Hematopoietic multipotent progenitor cell treated with erythropoietin and hydrocortisone succinate and interleukin-3 and kit ligand, for 15 days (in vitro differentiated cells): ENCODE measurements at places on chromosomes 16 and 17.

- DNase-seq, result no peak
Observed at GRCh38 chr17:49727380-49727779, 19.6 kb upstream of the SLC35B1 start.

DNA sequence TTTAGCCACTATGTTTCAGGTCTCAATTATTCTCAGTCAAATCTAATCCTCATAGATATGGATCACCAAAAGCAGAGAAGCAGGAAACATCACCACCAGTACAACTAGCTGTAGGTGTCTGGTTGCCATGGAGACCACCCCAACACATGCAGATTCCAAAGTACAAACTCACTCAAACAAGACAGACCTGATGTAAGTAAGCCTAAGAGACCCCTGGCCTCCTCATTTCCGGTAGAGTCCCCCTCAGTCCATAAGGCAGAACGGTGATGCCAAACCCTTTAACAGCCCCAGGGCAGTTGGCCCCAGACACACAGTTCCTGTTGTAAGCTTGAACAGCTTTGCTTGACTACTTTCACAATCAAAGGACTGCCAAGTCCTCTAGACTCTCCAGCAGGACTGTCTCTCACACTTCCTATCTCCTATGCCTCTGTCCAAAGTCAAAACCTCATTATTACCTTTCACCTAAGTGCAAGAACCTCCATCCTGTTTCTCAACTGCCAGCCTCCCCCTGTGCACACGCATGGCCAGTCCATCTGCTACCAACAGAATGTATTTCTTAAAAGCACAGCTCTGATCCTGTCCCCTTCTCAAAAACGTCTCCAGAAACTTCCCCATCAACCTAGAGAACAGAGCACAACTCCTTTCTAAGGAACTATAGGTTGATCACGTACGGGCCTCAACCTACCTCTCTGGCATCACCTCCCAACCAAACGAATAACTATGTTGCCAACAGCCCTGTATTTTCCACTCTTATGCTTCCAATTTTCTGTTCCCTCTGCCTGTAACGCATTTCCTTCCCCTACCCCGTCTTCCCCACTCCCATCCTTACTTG lies 23.9 kb downstream of the SLC39A11 start:
- no peak for DNase-seq

GRCh38 chr16:29256501-29256981 lies 150.0 kb downstream of the NPIPB11 start:
- DNase-seq, result no peak

GRCh38 chr16:53781023-53781605 lies 77.2 kb downstream of the FTO start:
- DNase-seq, result no peak

GRCh38 chr17:50689956-50690886 lies 17.5 kb downstream of the ANKRD40 start:
- no peak for DNase-seq

DNA sequence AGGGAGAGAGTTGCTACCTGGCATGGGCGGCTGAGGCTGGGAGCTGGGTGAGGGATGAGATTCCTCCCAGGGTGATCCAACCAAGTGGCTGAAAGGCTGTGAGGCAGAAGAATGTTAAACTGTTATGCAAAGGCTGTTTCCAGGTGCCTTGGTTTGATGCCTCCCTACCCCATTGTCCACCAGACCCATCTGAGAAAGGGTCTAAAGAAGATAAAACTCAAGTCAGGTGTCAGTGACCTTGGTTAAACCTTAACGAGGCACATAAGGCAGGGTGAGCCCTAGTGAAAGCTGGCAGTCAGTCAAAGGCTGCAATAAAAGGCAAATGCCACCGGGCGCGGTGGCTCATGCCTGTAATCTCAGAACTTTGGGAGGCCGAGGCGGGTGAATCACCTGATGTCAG lies 23.8 kb downstream of the LDHD start:
- DNase-seq, result no peak

DNA sequence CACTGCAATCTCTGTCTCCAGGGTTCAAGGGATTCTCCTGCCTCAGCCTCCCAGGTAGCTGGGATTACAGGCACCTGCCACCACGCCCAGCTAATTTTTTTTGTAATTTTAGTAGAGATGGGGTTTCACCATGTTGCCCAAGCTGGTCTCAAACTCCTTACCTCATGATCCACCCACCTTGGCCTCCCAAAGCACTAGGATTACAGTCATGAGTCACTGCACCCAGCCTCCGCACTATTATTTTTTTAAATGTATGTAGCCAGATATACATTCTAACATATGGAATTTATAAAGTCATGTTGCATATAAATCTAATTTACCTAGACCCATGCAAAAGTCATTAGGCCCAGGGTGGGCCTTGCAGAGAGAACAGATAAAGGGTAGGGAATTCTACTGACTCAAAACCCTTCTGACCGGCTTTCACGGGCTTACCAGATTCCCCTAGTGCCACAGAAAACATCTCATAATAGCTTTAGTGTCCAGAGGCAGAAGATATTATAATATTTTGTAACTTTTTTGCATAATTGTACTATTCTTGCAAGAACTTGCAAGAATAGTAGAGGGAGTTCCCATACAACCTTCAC lies 20.5 kb upstream of the HELZ start:
- no peak for DNase-seq

DNA sequence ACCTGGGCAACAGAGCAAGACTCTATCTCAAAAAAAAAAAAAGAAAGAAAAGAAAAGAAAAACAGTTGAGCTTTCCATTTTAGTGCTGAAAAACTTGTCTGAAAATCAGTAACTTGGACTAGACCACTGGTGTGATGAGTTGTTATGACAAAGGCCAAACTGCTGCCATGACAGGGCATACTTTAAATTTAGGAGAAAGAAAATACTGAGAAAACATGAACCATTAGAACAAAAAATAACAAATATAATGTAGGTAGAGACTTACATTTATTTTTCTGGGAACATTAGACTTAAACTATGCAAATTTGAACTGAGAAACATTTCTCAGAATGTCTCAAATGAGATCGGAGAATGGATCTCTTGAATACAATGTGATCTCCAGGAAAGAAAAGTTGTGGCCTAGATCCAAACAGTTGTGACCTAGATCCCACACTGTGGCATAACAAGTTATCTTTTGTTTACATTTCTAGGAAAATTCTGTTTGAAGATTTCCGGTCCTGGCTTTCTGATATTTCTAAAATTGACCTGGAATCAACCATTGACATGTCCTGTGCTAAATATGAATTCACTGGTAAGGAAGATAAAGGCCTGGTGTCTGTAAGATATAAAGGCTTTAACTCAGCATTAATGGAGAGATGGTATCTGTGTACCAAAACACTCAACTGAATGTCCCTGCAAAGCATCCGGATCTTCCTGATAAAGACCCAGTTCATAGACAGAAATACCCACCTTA lies 10.9 kb downstream of the OGFOD1 start:
- DNase-seq, result peak; percentile 11

DNA sequence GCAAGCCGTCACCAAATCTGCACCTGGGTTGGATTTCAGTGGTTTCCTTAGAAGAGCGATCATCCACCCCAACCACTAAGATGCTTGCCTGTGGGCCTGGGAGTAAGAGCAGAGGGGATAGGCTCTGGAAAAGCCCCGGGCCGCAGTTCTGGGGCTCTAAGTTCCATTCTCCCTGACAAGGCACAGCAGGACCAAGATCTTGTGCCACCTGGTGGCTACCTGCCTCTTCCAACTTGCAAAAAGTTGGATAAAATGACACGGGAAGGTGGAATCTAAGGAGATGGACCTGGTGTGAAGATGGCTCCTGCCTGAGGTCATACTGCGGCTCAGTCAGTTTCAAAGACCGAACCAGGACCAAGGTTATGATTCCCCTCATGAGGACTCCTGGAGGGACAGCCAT lies 42.3 kb downstream of the ABCC12 start:
- DNase-seq, result no peak

DNA sequence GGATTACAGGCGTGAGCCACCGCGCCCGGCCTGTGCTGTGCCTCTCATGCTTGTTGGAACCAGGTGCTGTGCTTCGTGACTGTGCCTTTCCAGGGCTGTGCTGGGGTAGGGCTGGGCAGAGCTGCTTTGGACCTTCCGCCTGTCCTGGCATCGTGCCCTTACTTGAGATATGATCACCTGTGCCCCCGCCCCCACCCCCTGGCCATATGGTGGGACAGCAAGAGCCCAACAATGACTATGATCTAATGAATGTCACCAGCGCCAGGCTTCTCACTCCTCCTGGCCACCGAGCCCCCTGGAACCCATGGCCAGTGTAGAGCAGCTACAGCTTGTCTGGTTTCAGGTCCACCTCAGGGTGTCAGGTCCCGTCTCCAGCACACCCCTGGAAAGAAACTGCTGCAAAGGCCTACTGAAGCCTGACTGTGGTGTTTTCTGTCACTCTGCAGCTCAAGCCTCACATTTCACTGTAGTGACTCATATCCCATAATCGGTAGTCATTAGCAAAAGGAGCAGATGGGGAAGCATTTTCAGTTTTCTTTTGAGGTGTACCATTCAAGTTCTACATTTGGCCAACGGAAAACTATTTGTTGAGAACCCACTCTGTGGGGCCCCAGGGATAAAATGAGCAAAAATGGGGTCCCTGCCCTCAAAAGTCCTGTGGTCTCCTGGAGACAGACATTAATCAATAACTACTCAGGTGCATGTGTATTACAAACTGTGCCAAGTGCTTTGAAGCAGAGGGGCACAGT lies 22.1 kb downstream of the FCSK start:
- DNase-seq, result no peak

- DNase-seq, result no peak
Observed at GRCh38 chr17:35051183-35051578, 12.3 kb downstream of the RFFL start.

- DNase-seq, result no peak
Observed at GRCh38 chr16:52002026-52002425, 544.9 kb downstream of the TOX3 start.

GRCh38 chr16:30778549-30779244 lies 8.3 kb downstream of the ZNF629 start:
- DNase-seq, result no peak

- no peak for DNase-seq
Observed at GRCh38 chr17:81511804-81512561, 616 bp downstream of the ACTG1 start.

DNA sequence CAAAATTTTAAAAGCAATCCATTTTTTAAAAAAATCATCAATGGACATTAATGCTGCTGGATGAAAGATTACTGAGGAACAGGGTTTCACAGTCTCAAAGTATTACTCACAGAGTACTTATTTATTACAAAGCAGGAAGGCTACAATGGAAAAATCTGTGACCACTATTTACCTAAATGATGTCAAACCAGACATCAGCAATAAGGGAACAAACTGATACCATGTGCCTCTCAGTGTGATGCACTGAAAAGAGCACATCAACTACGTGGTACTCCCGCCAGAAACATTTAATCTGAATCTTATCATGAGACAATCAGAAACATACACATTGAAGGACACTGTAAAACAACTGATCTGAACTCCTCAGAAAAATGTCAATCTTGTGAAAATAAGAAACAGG lies 124.2 kb downstream of the PARN start:
- no peak for DNase-seq

DNA sequence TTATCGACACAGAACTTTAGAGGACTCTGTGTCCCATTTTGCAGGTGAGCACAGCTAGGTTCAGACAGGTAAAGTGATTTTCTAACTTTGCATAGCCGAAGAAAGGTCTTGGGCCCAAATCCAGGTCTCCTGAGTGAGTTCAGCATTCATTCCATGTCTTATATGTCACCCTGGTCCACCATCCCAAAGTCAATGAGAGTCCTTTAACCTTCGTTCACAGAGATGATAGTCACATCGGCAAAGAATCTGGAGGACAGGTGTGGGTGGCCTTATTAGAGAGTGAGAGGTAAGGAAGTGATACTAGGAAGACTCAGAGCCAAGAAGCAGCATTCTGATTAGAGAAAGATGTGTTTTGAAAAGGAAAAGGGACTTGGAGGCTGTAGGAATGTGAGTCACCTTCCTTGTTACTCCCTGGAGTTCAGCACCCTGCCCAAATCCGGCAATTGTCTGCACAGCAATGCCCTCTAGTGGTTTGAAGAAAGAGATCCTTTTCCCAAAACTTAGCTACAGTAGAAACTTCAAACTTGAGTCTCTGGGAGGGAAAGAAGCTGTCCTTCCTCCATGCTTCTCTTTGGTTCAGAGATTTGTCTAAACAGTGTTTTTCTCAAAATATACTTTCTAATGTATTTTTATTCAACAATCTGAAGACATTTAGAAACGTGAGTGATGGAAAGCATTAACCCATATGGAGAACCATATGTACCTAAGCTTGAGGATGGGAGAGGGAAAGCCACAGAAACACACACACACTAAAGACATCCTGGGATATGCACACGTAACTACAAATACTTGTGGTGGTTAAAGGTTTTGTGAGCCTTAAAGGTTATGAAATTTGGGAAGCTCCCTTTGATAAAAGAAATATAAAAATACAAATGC lies 96.4 kb upstream of the SHISA6 start:
- DNase-seq, result no peak

- no peak for DNase-seq
Observed at GRCh38 chr16:27181019-27181790, 22.1 kb upstream of the KDM8 start.

GRCh38 chr17:62616993-62617893 lies 10.2 kb upstream of the MRC2 start:
- no peak for DNase-seq

- DNase-seq, result no peak
Observed at GRCh38 chr16:67011274-67011673, 17.7 kb upstream of the CBFB start.

- no peak for DNase-seq
Observed at GRCh38 chr17:68356520-68356919, 65.2 kb downstream of the ARSG start.

GRCh38 chr16:57736419-57737351 lies 1.1 kb downstream of the KATNB1 start:
- DNase-seq, result peak; percentile 27
